ENCODE measurements at places on chromosomes 6 and 20. TPM values are rescaled to one million over a fixed set of nuclear protein-coding genes. Genes with fewer than 3 reads are reported as not detected.
A peak's percentile ranks its signal among the peaks of the same experiment; 100 is the strongest.

- peaks cover 8% of the 10 kb centered on the region for H3K4me1 ChIP-seq
- H3K36me3 ChIP-seq: no peaks in the 10 kb centered on the region
- no peak overlapping the region for H3K4me3 ChIP-seq
- DNase-seq: no peak
These were observed 12.1 kb upstream of the EXOC2 start for GRCh38 chr6:705047-705446.

DNA sequence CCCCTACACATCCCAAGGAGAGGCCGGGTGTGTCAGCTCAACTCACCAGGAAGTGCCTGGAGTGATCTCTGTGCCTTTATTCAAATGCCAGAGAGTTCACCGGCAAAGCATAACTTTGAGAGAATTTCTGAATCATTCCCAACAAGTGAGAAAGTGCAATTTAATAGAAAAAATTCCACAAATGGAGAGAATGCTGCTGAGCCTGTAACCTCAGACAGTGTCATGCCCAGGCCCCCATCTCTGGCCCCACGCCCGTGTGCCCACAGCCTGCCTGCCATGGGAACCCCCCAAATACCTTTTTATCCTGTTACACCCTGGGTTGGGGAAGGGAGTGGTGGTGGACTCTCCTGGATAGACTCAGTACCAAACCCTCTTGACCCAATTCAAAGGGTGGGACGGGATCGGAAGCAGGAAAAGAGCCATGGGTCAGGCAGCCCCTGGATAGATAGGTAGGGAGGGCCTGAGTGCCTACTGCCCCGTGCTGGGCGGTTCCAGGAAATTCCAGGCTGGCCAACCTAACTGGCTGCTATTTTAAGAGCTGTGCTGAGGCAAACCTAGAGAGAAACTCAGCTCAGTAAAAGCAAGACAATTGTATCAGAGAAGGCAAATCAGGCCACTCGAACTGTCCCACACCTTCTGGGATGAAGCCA lies 179.0 kb upstream of the FOXA2 start:
- no peaks in the 10 kb centered on the region for H3K4me1 ChIP-seq
- no peak overlapping the region for H3K4me3 ChIP-seq
- H3K27me3 ChIP-seq: no peaks in the 10 kb centered on the region
- no peak overlapping the region for H3K27ac ChIP-seq
- no peak for DNase-seq
- H3K36me3 ChIP-seq: no peaks in the 10 kb centered on the region

- peaks cover 75% of the 10 kb centered on the region for H3K36me3 ChIP-seq
- no peaks in the 10 kb centered on the region for H3K27me3 ChIP-seq
- peaks cover 2% of the 10 kb centered on the region for H3K4me1 ChIP-seq
- H3K27ac ChIP-seq: no peak overlapping the region
These were observed 44.1 kb downstream of the NEDD9 start for GRCh38 chr6:11188161-11188915.

DNA sequence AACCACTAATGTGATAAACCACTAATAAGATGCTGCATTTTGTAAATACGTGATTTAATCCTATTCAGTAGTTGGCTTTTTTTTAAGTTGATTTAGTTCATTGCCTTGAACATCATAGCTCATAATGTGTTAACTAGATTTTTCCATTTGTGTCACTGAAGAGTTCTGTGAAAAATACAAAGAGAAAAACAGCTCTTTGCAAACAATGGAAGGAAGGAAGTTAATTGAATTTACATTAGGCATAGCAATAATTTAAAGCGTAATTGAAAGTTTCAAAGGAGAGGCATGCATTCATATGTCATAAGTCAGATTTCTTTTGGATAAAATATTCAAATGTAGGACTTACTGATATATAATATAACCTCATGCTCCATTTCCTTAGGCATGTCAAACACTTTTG lies 102.3 kb downstream of the TBC1D7 start:
- no peaks in the 10 kb centered on the region for H3K27me3 ChIP-seq
- peaks cover 3% of the 10 kb centered on the region for H3K36me3 ChIP-seq
- H3K4me3 ChIP-seq: no peak overlapping the region
- H3K27ac ChIP-seq: no peak overlapping the region

WTAP gene
- 98.3 TPM for total RNA-seq

DNA sequence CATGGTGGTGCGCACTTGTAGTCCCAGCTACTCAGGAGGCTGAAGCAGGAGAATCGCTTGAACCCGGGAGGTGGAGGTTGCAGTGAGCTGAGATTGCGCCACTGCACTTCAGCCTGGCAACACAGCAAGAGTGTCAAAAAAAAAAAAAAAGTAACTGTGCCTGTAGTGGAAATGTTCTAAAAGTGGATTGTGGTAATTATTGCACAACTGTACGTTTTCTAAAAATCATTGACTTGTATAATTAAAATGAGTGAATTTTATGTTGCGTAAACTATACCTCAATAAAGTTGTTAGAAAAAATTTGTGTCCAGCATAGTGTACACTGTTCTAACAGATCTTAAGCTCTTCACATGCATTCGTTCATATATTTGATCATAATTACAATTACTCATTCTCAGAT lies 5.5 kb downstream of the SEC23B start:
- H3K27ac ChIP-seq: no peak overlapping the region
- H3K4me3 ChIP-seq: no peak overlapping the region
- H3K4me1 ChIP-seq: peaks cover 12% of the 10 kb centered on the region
- H3K36me3 ChIP-seq: peaks cover 38% of the 10 kb centered on the region
- DNase-seq: no peak

TMEM151B gene
- not detected for total RNA-seq

GRCh38 chr20:53838311-53838868 lies 232.0 kb downstream of the BCAS1 start:
- peak overlapping the region; percentile 90 for H3K27ac ChIP-seq
- H3K4me3 ChIP-seq: no peak overlapping the region
- peaks cover 69% of the 10 kb centered on the region for H3K4me1 ChIP-seq
- DNase-seq: no peak
- peaks cover 11% of the 10 kb centered on the region for H3K36me3 ChIP-seq
- H3K27me3 ChIP-seq: no peaks in the 10 kb centered on the region

DNA sequence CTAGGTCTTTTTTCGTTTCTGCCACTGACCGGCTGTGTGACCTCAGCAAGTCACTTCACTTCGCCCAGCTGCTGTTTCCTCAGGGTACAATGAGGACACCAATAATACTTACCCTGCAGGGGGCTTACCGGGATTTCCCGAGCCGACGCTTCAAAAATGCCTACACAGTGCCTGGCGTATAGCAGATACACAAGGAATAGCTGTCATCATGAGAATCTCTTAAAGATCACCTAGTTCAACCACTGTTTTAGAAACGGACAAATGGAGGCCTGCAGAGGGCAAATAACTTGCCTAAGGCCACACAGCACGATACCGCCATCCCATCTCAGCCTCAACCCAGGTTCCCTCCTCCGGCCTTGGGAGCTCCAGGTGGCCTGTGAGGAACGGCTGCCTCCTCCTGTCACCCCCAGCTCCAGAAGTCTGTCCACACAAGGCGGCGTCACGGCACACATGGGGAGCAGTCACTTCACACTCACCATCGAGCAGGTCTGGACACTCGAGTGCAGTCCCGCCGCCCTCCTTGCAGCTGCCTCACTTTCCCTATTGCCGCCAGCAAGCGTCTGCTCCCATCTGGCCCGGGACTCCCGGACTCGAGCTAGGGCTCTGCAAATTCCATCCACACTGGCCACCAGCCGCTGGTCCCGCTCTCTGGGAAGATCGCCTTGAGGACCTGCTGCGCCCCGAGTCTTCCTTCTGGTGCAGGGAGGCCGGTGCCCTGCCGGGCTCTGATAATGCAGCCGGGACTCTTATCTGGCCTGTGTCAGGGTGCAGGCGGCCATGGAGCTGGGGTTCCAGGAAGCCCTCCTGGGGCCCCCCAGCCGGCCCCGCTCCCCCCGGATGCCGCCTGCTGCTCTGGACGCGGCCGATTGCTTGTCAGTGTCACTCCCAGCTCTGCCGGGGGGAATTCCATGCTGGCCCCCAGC lies at the start of gene RIPOR3:
RIPOR3 (minus strand) TSS at position 893 of the 923 bp plus-strand sequence; CDS start at position 479, 414 bp downstream.
- H3K27ac ChIP-seq: no peak within 1 kb of the TSS
- peaks cover 10% of the 10 kb centered on the region for H3K4me1 ChIP-seq
- DNase-seq: no peak
- H3K4me3 ChIP-seq: peak within 1 kb of the TSS; percentile 2

HLA-DPB1 gene
- 8.2 TPM for total RNA-seq

FAM217B gene
- 28.7 TPM for total RNA-seq

SCGN gene
- not detected for total RNA-seq

DNA sequence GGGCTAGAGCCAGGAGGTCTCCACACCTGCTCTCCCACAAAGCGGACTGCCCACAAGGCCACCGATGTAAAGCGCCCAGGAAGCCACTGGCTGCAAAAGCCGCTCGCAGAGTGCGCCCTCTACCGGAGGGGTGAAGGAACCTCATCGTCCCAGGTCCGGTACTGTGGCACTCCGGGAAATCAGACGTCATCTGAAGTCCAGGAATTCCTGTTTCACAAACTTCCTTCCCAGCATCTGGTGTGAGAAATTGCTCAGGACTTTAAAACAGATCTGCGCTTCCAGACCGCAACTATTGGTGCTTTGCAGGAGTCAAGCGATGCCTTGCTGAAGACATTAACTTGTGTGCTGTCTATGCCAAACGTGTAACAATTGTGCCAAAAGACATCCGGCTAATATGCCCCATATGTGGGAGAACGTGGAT lies 115.1 kb upstream of the ARID1B start:
- H3K27me3 ChIP-seq: peaks cover 6% of the 10 kb centered on the region
- peaks cover 14% of the 10 kb centered on the region for H3K4me1 ChIP-seq
- peaks cover 1% of the 10 kb centered on the region for H3K36me3 ChIP-seq
- no peak overlapping the region for H3K4me3 ChIP-seq

MATN4 gene
- total RNA-seq: 1.1 TPM

DNA sequence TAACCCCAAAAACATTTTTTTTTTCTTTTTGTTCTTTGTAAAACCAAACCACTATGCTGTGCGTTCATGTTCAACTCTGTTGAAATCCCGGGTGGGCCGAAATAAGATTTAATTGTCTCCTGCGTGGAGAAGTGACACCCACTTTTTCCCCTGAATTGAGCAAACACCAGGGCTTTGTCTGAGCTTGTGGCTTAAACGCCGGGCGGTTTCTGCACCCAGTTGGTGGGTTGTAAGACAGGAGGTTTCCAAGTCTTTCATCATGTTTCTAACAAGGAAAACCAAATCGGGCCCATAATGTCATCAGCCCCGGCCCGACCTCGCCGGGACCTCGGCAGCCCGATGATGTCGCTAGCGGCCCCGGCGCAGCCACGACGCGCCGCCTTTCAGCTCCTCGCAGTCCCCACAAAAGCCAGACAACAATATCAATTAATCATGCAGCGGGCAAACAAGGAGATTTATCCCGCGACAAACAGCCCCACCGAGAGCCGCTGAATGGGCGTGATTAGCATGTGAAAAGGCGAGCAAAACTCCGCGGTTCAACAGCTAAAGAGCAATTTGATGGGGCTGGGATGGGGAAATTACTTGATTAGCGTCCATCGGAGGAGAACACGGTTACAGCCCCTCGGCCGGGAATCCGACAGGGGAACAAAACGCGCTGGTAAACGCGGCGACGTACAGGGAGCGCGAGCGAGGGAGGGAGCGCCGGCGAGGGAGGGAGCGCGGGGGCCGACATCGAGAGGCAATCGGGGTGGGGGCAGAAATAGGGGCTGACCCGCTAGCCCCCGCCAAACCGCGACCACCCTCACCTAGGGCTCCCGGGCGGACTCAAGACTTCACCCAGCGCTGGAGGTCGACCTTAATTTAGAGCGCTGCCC lies 5.3 kb downstream of the LINC00237 start:
- peak overlapping the region; percentile 90 for H3K27ac ChIP-seq
- peak; percentile 43 for DNase-seq
- no peaks in the 10 kb centered on the region for H3K36me3 ChIP-seq
- H3K4me1 ChIP-seq: peaks cover 35% of the 10 kb centered on the region
- peaks cover 92% of the 10 kb centered on the region for H3K27me3 ChIP-seq

TAF11 gene
- 39.3 TPM for total RNA-seq

KHDC3L gene
- total RNA-seq: not detected

DNA sequence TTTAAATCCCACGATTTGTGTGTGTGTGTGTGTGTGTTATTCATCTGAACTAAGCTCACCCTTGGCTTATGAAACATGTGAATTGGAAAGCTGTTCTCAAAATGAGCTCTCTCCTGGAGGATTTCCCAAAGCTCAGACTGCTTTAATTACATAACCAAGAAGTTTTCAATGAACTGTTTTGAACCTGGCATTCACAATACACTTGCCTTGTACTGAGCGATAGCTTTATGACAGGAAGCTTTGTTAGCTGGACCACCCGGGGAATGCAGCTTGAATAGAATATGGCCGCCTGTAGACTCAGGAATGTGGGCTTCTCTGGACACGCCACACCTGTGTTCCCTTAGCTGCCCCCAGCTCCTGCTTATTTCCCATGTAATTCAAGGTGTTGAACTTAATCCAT lies 71.4 kb upstream of the PREP start:
- DNase-seq: no peak
- no peaks in the 10 kb centered on the region for H3K4me1 ChIP-seq
- H3K27me3 ChIP-seq: peaks cover 13% of the 10 kb centered on the region

- H3K27ac ChIP-seq: no peak overlapping the region
- no peak for DNase-seq
- H3K27me3 ChIP-seq: peaks cover 7% of the 10 kb centered on the region
- H3K4me1 ChIP-seq: peaks cover 3% of the 10 kb centered on the region
- no peak overlapping the region for H3K4me3 ChIP-seq
These were observed 29.2 kb upstream of the DST start for GRCh38 chr6:56671651-56672461.

DNA sequence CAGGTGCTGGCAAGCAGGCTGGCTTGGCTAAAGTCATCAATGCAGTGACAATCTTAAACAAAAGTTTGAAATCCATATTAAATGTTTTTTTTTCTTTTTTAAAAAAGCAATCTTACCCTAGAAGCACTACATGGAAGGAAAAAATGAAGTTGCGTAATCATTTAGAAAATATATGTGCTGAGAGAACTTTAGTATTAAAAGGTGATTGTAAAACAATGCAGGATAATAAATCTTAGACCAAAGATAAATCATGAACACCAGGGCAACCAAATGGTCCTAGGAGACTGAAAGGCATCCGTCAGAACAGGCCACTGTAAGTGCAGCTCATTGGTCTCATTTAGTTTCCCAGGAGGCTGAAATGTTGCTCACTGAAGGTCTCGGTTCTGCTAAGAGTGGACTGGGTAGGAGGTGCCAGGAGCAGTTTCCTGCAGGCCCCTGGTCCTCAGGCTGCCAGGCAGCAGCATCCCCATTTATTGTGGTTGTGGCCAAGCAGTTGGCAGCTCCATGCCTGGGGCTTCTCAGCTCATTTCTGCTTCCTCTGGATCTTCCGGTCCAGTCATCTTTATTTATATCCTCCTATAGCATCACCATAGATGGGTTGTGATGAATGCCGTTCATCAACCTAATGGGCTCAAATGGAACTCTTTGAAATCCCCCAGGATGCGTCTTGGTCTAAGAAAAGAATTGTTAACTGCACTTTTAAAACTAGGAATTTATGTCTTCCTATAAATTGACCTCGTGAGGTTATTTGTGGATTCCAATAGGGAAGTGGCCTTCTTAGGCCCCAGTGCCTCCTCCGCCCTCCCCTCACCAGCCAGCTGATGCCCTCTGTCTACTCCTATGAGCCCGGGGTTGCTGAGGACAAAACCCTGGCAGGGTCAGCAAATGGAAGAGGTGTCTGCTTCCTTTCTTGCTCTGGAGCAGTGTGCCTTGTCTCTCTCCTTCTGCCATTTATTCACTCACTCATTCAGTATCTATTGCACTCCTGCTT lies 269.0 kb downstream of the UST start:
- no peak for DNase-seq
- H3K4me3 ChIP-seq: no peak overlapping the region
- H3K36me3 ChIP-seq: no peaks in the 10 kb centered on the region
- no peaks in the 10 kb centered on the region for H3K27me3 ChIP-seq
- H3K4me1 ChIP-seq: no peaks in the 10 kb centered on the region

- H3K4me1 ChIP-seq: peaks cover 53% of the 10 kb centered on the region
- no peak for DNase-seq
- H3K27ac ChIP-seq: peak overlapping the region; percentile 34
- no peaks in the 10 kb centered on the region for H3K36me3 ChIP-seq
These were observed 4.5 kb downstream of the ACSS1 start for GRCh38 chr20:25053255-25054031.

All from activated naive CD8-positive, alpha-beta T cell treated with anti-CD3 and anti-CD28 coated beads for 36 hours (primary cell).